ENCODE measurements at places on chromosomes 6 and 20.

DNA sequence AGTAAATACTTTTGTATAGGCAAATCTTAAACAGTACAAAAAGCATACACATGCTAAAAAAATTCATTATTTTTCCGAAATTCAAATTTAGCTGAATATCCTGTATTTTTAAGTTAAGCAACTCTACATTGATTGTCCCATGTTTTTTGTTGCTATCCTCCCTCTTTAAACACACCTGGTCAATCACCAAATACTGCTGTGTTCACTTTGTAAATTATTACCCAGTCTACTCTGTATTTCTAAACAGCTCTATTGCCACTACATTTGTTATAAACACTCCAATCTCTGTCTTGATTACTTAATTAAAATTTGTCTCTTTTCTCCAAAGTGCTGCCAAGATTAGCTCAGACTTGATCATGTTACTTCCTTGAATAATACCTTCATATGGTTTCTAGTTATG, 466.5 kb upstream of the GJE1 start:
- DNase-seq: no peak

DNA sequence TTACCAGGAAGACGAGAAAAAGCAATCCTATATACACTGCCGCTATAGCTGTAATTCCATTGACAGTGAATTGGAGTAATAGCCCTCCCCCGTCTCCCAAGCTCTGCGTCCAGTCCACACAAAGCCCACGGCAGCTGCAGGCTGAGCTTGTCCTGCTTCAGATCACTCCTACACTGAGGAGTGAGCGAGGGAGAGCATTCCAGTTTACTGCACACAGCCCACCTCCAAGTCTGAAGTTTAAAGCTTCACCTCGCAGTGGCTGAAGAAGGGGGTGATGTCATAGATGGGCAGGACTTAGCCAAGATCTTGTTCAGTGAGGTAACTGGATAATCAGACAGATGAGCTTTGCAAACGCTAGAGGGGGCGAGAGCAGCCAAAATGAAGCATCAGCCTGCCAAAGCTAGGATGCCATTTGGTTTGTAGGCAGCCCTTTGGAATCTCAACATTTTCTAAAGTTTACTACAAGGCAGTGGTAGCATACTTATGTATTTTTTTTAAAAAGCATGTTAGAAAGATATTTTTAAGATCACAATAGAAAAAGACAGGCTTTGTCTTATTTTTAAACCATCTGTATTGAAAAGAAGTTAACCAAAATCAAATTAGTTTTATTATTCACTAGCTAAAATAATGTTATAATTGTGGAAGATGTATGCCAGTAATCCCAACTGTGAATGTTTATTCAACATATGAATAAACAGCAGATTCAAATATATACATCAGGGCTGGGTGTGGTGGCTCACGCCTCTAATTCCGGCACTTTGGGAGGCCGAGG, at the start of gene FLRT3:
Gene FLRT3 (minus strand): TSS at position 213 of the 772 bp plus-strand sequence. CDS start 10,106 bp downstream, outside the sequence.
- DNase-seq: peak; percentile 90

- no peak for DNase-seq
Observed at GRCh38 chr6:143099647-143100046, 39.0 kb downstream of the AIG1 start.

- DNase-seq: peak; percentile 83
Observed at GRCh38 chr20:62595491-62595890, 46.8 kb upstream of the SLCO4A1 start.

GRCh38 chr20:50980071-50980681, 21.6 kb downstream of the MOCS3 start:
- DNase-seq: peak; percentile 96
